ENCODE measurements at places on chromosomes 13 and 19.

GRCh38 chr13:44506251-44506650, 69.9 kb downstream of the TSC22D1 start:
- DNase-seq: no peak

GRCh38 chr19:45793178-45793564, 526 bp upstream of the DMWD start:
- no peak for DNase-seq

DNA sequence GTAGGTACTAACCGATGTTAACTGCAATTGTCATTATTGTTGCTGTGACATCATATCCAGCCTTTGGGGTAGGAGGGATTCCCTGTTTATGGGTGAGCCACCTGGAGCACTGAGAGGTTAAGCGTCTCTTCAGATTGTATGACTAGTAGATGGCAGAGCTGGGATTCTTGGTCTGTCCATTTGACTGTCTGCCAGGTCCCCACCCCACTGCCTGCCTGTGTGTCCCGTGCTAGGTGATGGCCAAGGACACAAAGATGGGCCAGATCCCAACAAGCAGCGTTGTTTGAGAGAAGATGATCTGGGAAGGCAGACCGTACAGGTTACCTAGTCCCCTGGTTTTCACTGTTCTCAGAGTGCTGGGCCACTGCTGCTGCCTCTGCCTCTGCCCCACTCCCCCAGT, 16.6 kb downstream of the PPP2R1A start:
- DNase-seq: no peak

DNA sequence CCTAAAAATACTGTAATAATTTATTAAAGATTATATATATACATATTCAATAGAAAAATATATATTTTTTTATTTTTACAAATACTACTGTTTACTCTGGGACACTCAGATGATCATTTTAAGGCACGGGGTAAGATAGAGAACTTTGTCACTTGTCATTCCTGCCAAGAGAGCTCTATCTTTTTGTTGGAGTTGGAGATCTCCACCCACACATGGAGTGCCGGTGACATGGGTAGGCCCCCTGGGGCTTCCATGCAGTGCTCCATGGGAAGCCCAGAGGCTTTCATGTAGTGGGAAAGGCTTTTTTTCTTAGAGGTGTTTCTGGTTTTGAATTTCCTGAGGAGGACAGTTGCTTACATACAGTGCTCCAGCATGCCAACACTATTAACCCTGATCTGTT, 81.4 kb downstream of the LMO7 start:
- no peak for DNase-seq

DNA sequence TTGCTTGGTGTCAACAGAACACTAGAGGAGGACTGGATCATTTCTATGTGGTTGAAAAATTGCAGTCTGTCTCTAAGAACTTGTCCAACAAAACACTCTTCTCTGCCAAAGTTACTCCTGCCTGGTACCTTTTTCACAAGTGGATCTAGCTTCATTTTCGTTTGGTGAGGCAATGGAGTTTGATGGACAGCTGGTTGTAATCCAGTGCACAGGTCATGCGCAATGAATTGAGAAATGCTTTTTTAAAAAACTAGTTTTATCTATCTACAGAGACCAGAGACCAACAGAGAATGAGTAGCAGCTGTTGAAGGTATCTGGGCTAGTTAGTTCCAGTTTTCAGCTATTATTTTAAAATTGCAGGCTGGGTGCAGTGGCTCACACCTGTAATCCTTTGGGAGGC, 12.0 kb upstream of the KBTBD6 start:
- DNase-seq: no peak

DNA sequence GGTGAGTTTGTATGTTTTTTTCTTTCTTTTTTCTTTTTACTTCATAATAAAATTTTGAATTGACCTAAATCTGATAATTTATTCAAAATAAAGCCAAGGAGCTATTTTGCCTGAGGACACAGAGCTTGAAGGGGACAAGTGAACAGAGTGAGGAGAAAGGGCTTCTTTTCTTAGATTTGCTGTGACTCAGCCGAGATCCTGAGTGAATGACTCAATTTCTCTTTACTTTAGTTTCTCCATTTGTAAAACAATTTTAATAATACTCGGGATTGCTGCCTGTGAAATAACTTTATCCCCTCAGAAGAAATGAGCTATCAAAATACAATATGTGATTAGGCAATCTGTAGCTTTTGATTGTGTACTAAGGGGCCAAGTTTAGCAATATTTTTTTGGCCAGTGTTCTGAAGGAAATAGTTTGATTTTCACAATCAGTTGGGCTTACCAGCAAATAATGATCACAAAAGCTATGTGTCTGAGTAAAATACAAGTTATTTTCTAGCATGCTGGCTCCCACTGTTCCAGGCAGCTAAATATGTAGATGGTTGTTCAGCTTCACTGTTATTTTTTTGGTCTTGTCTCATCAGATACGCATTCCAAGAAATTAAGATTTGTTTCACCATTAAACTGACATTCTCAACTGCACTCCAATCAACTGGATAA, 437.5 kb downstream of the FGF9 start:
- no peak for DNase-seq

GRCh38 chr13:97583907-97584497, 150.0 kb downstream of the RAP2A start:
- DNase-seq: no peak

GRCh38 chr19:58545286-58546018, 1.6 kb downstream of the TRIM28 start:
- no peak for DNase-seq

GRCh38 chr13:113579686-113580085, 4.9 kb upstream of the TFDP1 start:
- no peak for DNase-seq

Data from mammary epithelial cell (primary cell).